ENCODE measurements at places on chromosomes 3 and 15.
A peak's percentile ranks its signal among the peaks of the same experiment; 100 is the strongest.

GRCh38 chr15:99954361-99955180 is 221.3 kb upstream of the LYSMD4 start:
- DNase-seq, result no peak

- DNase-seq, result no peak
Measured at GRCh38 chr15:49239105-49239504, 69.1 kb downstream of the GALK2 start.

DNA sequence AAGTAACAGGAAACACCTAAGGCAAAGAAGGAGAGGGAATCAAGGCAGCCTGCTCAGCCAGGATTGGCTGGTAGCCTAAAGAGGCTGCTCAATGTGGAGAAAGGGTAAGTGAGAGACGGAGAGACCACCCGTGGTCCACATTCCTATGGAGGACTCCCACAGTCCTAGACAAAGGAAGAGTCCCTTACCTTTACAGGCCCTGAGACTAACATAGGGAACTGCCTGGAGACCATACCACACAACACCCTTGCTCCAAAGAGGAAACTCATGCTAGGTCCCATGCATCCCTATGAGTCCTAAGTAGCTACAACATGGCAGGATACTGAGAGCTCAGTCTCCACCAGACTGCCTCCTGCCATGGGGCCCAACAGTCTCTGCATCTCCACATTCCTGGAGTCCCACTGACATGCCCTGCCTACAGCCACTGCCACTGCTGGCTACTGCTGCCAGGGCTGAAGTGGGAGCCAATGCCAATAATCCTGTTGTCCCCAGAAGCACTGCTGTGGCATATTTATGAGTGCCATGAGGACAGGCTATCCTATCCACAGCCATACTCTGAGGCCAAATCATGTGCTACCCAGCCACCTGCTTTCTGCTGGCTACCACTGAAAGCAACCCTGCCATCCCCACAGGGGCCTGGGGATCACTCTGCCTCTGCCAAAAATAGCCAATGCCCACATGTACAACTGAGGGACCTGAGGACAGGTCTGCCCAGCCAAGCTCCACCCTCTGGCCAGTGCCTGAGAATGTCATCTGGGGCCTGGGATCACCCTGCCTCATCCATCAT is 45.0 kb downstream of the COPS2 start:
- no peak for DNase-seq

DNA sequence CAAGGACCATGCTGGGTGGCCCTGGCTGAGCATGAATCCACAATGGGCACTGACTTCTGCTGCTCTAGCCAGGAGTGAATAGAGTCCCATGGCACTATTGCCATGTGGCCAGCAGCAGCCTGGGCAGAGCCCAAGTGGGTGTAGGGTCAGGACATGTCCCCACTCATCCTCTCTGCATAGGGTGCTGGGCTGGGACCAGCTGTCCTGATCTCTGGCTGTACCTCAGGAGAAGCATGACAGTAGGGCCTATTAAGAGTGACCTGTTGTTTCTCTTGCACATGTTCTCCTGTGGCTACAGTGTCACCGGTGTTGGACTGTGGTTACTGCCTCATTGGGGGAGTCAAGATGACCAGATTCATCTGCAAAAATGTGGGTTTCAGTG is 46.9 kb downstream of the DLEC1 start:
- DNase-seq, result no peak

- DNase-seq, result no peak
Measured at GRCh38 chr3:46934498-46935167, 41.9 kb downstream of the CCDC12 start.

DNA sequence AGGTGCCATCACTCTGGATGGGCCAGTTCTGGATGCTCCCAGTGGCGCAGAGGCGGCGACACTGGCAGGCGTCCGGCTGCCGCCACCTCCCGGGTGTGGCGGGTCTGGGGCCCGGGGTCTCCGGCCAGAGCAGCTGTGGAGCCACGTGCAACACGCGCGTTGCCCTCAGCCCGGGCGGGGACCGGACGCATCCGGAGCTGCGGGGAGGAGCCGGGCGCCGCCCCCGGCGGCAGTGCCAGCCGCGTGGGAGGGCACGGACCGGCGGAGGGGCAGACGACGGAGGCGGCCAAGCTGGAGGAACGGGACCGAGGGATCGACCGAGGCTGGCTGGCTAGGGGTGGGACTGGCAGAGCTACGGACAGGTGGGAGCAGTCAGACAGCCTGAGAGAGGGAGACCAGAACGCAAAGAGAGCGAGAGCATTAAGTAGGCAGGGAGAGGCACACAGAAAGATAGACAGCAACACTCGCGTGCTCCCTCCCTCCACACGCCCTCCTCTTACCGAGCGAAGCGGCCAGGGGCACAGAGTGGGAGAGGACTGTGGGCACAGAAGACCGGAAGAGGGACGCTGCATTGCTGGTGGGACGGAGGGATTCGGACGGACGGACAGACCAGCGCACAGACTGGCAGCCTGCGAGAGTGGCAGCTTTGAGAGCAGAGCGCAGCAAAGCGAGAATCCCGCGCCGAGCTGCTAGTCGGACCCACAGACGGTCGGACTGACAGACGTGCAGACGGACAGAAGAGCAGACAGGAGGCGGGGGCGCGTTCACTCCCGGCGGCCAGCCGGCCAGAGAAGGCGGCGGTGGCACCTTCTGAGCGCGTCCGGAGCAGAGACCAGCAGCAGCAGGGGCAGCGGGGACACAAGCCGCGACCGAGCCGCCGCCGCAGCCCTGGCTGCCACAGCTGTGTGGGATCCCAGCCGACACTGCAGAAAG is at the start of gene ARPP21:
Gene ARPP21, plus strand, starts transcription at position 272 of the 933 bp plus-strand sequence. CDS start 42,227 bp downstream, outside the sequence.
- DNase-seq, result peak; percentile 40

GRCh38 chr15:45314960-45315359 is 62.9 kb downstream of the SLC28A2 start:
- DNase-seq, result peak; percentile 66

GRCh38 chr3:173630849-173631248 is 233.3 kb downstream of the NLGN1 start:
- no peak for DNase-seq

- DNase-seq, result no peak
Measured at GRCh38 chr3:74539876-74540275, 74.6 kb downstream of the CNTN3 start.

DNA sequence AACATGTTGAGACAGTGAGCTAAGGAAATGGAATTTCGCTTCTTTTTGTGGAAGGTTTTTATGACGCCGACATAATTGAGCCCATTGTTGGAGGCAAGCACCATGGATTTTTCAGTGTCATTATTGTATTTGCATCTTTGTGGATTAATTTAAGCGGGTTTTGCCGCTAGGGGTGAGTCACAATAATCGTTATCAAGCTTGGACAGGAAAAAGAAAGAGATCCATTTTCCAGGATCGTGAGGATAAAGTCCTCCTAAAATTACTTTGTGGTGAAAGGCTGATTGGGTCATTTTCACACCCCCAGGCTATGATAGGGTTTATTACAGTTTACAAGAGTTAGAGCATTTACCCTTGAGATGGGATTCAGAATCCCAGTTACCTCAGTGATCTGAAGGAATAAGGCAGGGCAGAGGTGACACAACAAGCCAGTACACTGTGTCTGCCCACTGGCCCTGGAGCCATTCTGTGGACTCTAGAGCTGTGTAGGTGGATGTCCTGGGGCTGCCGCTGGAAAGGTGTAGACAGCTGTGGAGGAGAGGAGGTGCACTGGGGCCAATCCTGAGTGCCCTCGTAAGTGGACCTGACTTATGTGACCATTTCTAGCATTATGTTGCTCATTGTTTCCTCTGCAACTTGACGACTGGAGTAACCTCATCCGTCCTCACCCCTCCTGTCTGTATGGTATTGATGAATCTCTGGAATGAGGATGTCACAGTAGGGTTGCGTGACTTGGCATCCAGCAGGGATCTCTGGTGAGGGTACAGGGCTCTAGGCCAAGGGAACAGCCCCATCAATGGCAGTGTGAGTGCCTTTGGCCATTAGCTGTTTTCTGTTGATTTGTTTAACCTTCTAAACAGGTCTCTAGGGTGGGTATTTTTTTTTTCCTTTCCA is 370.1 kb downstream of the LRTM1 start:
- DNase-seq, result no peak

DNA sequence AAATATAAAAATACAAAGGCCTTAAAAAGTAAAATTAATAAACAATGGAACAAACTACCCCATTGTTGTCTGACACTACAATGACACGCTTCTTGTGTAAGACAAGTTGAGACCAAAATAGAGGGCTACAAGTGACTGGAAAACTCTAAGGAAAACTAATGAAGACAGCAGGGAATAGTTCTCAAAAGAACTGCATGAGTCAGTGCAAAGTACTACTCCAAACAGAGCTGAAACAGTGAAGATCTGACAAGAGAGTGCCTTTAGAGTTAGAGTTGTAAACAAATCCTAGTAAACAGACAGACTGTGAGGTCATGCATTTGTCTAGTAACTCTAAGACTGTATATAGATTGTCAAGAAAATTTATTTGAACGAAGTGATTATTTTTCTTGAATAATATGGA is 233.9 kb downstream of the BBX start:
- no peak for DNase-seq

GRCh38 chr3:78729946-78730345 is 1037.9 kb downstream of the ROBO1 start:
- DNase-seq, result no peak

GRCh38 chr3:181741417-181741816 is 29.7 kb downstream of the SOX2 start:
- no peak for DNase-seq

DNA sequence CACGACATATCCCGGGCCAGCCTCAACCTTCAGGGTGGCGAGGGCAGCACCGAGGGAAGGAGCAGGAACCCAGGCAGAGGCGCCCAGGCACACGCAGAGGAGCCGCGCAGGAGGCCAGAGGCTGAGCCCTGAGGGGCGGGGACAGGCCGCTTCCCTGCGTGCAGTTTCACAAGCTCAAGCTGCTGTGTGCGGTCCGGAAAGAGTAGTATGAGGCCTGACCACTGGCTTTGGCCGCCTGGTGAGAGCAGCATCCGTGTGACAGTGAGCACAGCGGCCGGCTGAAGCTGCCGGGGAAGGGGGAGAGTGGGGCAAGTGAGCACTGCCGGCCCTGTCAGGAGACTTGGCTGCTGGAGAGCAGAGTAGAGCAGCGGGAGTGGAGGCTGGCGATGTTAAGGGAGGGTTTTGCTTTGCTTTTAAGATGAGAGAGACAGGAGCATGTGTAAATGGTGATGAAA is 8.7 kb downstream of the ZDHHC19 start:
- DNase-seq, result no peak

DNA sequence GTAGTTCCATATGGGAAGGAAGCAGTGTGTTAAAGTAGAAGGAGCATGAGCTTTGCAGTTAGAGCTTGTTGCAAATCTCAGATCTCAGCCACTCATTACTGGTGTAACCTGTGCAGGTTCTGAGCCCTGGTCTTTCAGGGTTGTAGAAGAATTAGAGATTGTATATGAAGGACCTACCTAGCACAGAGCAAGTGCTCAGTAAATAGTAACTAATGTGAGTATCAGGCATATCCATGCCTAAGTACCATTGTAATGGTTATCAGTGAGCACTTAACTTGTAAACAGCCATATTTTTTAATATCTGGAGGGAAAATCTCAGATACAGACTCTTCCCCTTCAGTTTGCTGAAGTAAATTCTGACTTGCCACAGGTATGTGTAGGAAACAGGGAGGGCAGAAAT is 59.3 kb downstream of the MAP6D1 start:
- no peak for DNase-seq

- peak; percentile 60 for DNase-seq
Measured at GRCh38 chr3:15051531-15051930, 13.6 kb downstream of the MRPS25 start.

GRCh38 chr3:46141813-46142212 is 66.3 kb downstream of the CCR1 start:
- DNase-seq, result no peak

GRCh38 chr3:101849714-101850245 is 466 bp downstream of the NFKBIZ start:
- DNase-seq, result peak; percentile 30

GRCh38 chr3:44326019-44326418 is 12.5 kb upstream of the TCAIM start:
- DNase-seq, result no peak

GRCh38 chr3:23740517-23740965 is 65.2 kb upstream of the UBE2E1 start:
- peak; percentile 66 for DNase-seq

DNA sequence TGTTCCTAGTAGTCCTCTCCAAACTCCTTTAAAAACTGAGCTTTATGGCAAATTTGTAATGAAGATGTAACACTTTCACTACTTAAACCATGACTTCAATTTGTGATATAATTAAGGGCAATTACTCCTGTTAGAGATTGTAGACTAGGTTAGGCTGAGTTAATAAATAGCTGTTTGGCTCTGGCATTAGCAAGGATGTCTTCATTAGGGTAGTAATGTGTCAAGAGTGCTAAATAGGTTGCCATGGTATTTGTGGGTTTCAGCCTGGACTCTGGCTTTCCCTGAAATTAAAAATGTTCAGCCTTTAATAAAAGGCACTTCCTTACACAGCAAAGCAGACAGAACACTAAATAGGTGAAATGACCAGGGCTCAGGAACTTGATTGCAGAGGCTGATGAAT is 71.9 kb downstream of the GHSR start:
- DNase-seq, result no peak

DNA sequence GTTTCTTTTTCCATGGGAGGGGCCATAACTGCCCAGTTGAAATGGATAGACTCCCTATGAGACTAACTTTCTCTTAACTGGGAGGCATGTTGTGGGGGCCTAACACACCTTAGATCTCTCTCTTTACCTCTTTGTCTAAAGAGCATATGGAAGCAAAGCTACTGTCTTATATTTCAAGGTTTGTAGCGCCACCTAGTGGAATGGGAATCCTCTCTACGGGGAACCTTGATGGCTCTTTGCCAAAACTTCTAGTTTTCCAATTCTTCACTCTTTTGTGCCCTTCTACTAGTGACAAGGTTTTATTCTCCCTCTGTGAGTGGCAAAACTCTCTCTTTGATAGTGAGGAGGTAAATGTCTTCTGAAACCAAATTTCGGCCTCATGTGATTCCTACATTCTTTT is 1030.4 kb upstream of the CADM2 start:
- no peak for DNase-seq

DNA sequence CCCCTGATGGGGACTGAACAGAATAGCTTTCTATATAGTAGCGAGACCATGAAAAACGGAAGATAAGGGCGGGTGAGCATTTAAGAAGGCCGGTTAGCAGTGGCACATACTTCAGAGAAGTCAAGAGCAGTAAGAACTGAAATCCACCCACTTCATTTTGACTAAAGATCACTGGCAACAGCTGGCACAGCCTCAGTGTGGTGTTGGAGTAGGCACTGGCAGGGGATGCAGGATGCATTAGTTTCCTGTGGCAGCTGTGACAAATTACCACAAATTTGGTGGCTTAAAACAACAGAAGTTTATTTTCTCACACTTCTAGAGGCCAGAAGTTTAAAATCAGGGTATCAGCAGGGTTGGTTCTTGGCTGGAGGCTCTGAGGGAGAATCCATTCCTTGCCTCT is 176.5 kb downstream of the ADAMTSL3 start:
- no peak for DNase-seq

GRCh38 chr3:18771931-18772330 is 346.8 kb upstream of the SATB1 start:
- DNase-seq, result no peak

DNA sequence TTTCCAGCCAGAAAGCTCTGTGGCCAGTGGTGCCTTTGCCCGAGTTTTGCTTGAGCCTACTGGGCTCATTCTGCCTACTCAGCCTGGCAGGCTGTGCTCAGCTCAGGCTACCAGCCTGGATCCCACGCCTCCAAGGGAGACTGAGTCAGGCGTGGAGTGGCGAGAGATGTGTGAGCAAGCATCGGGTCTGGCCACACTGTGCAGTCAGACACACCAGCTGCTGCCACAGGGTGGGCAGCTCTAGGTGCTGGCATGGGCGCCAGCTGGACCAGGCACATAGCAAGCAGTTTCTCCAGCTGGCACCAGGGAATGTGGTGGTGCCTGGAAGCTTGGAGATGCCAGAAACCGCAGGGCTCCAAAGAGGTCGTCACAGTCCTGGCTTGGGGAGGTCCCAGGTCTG is 498.5 kb upstream of the CNTN4 start:
- no peak for DNase-seq

Data from A549 (cell line).